Esophagus squamous epithelium (tissue), 5 donors: ENCODE measurements at places on chromosomes 6 and 20. TPM values are rescaled to one million over a fixed set of nuclear protein-coding genes. Genes with fewer than 3 reads are reported as not detected.

Gene OR5V1
- not detected for total RNA-seq

Gene STMN3
- 1.9 TPM for total RNA-seq

Gene GSTA4
- total RNA-seq = 82.4 TPM

Gene OR2J3
- total RNA-seq = not detected

Gene IL22RA2
- not detected for total RNA-seq

Gene PRL
- not detected for total RNA-seq

Gene MAFB
- 39.9 TPM for total RNA-seq

Gene C6orf15
- not detected for total RNA-seq

Gene C6orf58
- total RNA-seq = not detected

Gene SLC24A3
- 5.7 TPM for total RNA-seq

Gene CHD6
- total RNA-seq = 11.8 TPM

Gene PCIF1
- total RNA-seq = 36.8 TPM

Gene MCCD1
- total RNA-seq = not detected

Gene TFAP2C
- 29.6 TPM for total RNA-seq

Gene TRIM15
- not detected for total RNA-seq

Gene CAGE1
- not detected for total RNA-seq

Gene LHFPL5
- not detected for total RNA-seq

Gene PPP1R3D
- 11.5 TPM for total RNA-seq

Gene NR2E1
- total RNA-seq = not detected

Gene LY6G6C
- 14.6 TPM for total RNA-seq

Gene C4B
- total RNA-seq = 7.4 TPM

Gene GHRH
- total RNA-seq = not detected

Gene TGM2
- 33.2 TPM for total RNA-seq

Gene KCNB1
- 0.35 TPM for total RNA-seq

Gene SLC35F1
- 0.57 TPM for total RNA-seq

Gene FARS2
- total RNA-seq = 13.9 TPM

Gene CCM2L
- 4.2 TPM for total RNA-seq

Gene IL17F
- not detected for total RNA-seq

Gene TRIM31
- total RNA-seq = 0.23 TPM

Gene SLC17A2
- not detected for total RNA-seq

Gene CRISP2
- not detected for total RNA-seq

Gene MMP24
- 0.38 TPM for total RNA-seq

Gene RFX6
- total RNA-seq = not detected

Gene CRISP3
- 23.5 TPM for total RNA-seq

Gene EYA4
- 1.00 TPM for total RNA-seq

Gene ETV7
- total RNA-seq = 1.3 TPM
